ENCODE measurements at places on chromosomes 3 and 15.

- peak; percentile 47 for DNase-seq
Observed at GRCh38 chr3:100045696-100046095, 68.6 kb downstream of the FILIP1L start.

DNA sequence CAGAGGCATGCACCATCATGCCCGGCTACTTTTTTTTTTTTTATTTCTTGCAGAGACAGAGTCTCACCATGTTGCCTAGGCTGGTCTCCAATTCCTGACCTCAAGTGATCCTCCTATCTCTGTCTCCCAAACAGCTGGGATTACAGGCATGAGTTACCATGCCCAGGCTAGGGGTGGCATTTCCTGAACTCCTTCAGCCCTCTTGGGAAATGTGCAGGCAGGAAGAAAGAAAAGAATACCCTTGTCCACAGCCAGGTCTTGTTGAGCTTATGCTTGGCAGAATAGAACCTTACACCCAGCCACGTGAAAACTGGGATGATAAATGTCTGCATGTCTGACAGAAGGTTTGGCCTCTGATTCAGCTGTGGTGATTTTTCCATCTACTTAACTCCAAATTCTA, 30.2 kb upstream of the SNRPN start:
- no peak for DNase-seq

DNA sequence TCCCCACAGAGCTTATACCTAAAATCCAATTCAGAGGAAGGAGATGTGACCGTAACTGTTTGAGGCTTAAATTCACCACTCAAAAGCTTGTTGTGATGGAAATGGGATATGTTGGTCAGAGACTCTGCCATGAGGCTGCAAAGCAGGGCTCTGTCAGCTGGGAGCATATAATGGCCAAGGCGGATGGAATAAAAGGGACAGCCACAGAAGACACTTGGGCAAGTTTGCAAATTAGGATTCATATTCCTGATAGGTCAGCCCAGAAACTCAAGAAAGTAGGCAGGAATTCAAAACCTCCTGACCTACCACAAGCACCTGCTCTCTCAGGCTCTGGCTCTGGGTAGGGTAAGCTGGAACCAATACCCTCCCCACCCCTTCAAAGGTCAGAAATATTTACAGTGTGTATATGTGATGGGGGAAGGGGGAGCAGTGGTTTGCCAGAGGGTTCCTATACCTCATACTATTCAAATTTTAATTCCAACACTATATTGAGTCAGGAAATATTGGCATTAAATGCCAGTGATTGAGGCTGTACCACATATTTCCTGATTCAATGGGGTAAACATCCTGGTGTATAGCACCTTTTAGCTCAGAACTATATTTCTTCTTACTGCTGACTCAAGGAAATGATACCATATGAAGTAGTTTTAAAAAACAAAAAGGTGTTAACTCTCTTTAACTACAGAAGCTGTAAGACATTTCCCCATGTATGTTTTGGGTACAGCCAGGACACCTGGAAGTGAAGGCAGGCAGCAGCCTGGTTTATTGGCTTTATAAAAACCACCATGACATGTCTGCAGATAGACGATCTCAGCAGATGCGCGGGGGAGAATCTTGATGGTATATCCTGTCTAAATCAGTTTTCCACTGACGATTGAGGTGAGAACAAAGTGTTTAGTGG, 19.2 kb downstream of the FYCO1 start:
- DNase-seq, result no peak

DNA sequence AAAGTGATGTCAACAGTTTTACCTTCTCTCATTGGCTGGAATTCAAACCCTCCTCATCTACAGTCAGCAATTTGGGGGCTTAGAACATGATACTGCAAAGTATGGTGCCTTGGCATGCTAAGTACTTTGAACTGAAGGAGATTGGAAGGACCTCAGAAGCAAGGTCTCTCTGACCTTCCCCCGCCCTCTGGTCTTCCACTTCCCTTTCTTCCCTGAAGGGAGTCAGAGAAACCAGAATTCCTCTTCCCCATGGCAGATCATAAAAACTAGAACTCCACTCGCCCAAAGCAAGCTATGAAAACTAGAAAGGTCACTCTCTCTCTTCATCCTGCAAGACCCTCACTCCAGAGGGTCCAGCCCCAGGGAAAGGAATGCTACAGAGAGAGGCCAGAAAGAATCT, 64.2 kb downstream of the CD200R1L start:
- DNase-seq, result no peak

GRCh38 chr3:113278599-113278955, 67.2 kb downstream of the BOC start:
- no peak for DNase-seq

- peak; percentile 12 for DNase-seq
Observed at GRCh38 chr3:114274929-114275328, 18.9 kb upstream of the TIGIT start.

GRCh38 chr15:90607361-90607760, 77.6 kb downstream of the CRTC3 start:
- no peak for DNase-seq

GRCh38 chr3:106210923-106211322, 342.1 kb upstream of the CBLB start:
- DNase-seq, result no peak

DNA sequence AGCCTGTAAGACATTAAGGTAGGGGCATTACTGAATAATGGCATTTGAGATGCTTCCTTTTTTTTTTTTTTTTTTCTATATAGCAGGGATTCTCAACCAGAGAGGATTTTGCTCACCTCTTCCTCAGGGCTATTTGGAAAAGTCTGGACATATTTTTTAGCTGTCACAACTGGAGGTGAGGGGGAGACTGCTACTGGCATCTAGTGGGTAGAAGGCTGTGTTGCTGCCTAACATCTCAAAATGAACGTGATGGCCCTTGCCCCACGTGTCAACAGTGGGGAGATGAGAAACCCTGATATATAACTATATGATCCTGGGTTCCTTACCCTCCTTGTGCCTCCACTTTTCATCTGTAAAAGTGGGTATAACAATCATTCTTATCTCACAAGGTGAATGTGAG, 71.9 kb downstream of the CADPS start:
- no peak for DNase-seq

DNA sequence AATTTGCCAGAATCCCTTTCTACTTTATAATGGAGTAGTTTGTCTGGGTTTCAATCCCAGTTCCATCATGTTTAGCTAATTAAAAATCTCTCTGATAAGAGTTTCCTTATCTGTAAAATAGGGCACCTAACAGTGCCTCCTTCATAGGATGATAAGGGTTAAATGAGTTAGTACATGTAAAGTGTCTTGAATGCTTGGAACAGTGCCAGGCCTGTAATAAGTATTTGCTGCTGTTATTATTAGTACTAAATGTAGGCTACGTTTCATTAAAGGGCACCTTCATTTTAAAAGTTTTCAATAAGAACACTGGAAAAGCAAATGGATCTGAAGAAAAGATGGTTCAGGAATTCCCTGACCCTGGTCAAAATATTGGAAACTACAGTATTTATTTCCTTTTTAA, 11.8 kb upstream of the SLC2A2 start:
- no peak for DNase-seq

DNA sequence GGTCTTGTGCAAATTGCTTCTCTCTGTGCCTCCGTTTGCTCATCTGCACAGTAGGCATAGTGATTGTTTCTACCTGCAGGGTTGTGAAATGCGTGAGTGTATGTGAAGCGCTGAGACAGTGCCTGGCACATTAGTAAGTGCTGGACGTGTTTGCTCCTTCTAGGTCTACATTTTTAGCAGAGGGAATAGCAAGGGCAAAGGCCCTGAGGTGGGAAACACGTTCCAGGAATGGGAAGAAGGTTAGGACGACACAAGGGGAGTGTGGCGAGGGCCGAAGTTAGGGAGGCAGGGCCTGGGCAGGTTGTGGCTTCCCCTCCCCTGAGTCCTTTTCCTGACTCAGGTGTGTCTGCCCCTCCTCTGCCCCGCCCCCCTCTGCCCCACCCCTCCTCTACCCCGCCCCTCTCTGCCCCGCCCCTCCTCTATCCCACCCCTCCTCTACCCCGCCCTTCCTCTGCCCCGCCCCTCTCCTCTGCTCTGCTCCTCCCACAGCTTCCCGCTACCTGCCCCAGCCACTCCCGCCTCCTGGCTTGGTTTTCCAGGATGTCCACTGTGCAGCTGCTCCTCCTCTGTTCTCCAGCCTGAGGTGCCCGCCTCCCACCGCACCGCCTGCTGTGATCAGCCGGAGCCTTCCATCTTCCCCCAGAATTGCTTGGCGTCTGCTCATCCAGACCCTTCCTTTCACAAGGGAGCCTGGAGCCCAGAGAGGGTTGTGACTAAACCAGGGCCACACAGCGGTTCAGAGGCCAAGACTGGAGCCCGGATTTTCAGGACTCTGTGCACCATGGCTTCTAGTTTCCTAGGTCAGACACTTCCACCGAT, 31.1 kb upstream of the SMAD6 start:
- DNase-seq, result no peak

GRCh38 chr3:46946416-46946815, 30.1 kb downstream of the CCDC12 start:
- no peak for DNase-seq

All from stromal cell of bone marrow (primary cell).